ENCODE measurements at places on chromosomes 11 and 22.

- DNase-seq = no peak
These were observed 177.8 kb downstream of the CEP164 start for GRCh38 chr11:117505285-117505970.

DNA sequence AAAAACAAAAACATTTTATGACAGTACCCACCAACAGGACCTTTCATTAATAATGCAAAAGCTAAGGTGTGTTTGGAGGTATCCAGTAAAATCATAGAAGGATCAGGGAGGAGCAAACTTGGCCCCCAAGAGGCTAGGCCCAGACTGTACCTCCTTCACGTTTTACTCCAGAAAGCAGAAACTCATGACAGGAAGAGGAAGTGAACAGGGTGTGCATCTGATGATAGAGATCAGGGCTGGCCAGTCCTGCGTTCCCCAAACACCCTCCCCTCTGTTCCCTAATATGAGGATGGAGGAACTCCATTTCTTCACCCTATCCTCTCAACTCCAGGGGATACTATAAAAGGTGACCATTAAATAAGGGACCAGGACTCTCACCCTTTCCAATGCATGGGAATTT, 10.2 kb upstream of the MS4A12 start:
- no peak for DNase-seq

DNA sequence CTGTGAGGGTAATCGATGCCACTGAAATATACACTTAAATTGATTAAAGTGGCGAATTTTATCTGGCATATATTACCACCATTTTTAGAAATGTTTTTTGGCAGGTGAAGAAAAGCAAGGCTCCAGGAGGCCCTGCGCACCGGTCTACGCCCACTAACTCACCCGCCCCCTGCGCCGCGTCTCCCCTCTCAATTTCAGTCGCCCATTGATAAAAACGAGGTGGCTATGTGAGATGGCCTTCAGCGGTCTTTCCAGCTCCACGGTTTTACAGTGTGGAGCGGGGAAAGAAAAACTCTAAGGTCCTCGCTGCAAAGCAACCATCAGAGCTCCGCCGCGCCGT, 602 bp upstream of the AQP11 start:
- no peak for DNase-seq

GRCh38 chr11:128872594-128872993, 5.5 kb upstream of the KCNJ1 start:
- no peak for DNase-seq

- DNase-seq = no peak
These were observed 6.0 kb downstream of the SYT9 start for GRCh38 chr11:7257724-7258123.

- no peak for DNase-seq
These were observed 457.5 kb upstream of the CCDC179 start for GRCh38 chr11:23317816-23318215.

GRCh38 chr22:39129081-39129480, 23.4 kb downstream of the CBX7 start:
- no peak for DNase-seq

- no peak for DNase-seq
These were observed 7.7 kb upstream of the SLC22A8 start for GRCh38 chr11:63023222-63023814.

DNA sequence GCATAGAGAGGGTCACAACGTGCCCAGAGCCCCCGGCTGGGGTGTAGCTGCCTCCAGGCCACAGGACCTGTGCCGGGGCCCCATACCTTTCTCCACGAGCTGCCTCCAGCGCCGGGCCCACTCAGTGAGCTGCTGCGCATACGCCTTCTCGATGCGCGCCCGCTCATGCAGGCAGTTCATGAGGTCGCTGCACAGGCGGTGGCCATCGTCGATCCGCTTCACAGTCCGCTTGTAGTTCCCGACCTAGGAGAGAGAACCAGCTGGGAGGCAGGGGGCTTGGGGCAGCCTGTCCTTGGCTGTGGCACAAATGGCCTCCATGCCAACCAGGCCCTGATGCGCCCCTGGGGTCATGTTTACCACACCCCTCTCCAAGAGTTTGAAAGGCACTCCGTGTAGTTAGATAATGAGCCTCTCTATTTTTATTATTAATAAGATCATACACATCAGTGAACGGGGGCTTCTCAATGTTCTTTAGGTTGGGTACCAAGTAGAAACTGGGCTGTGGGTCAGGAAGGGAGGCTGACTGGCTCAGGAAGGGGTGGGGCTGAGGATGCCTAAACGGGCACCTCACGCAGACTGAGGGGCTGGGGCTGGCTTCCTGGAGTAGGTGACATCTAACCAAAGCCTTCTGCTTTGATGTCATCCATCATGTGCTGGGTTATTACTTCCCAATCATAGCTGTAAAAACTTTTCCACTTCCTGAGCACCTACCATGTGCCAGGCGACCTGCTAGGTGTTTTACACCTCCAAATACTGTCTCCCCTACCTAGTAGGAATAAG, 36.5 kb upstream of the ARFGAP3 start:
- no peak for DNase-seq

All from RPMI8226 (cell line).